ENCODE measurements at places on chromosomes 1 and 21.

GRCh38 chr1:117599286-117600221 is 6.3 kb upstream of the TENT5C start:
- no peak for DNase-seq

DNA sequence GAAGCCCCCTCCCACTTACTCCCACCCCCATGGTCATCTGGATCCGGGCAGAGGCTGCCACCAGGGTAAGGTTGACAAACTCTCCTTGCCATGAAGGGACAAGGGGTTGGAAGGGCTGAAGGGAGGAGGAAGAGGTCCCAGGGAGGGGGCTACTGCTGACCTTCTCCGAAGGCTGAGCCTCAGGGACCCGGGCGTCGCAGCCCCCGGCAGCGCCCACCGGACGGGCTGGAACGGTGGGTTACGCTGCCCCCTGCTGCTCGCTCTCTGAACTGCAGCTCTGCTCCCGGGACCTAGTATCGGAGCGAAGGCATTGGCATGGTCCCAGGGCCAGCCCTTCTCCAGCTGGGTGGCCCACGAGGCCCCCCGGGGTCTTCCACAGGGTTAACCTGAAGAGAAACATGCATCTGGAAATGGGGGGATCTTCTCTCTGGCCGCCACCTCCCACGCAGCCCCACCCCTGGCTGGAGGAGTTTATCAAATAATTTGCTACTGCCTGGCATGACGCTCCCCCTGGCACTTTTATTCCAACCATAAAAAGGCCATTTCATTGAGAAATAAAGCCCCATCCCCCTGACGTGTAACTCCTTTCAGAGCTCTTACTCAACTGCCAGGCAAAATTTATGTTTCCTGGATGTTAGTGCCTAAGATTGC is 70.4 kb upstream of the TARDBP start:
- DNase-seq, result peak; percentile 60

DNA sequence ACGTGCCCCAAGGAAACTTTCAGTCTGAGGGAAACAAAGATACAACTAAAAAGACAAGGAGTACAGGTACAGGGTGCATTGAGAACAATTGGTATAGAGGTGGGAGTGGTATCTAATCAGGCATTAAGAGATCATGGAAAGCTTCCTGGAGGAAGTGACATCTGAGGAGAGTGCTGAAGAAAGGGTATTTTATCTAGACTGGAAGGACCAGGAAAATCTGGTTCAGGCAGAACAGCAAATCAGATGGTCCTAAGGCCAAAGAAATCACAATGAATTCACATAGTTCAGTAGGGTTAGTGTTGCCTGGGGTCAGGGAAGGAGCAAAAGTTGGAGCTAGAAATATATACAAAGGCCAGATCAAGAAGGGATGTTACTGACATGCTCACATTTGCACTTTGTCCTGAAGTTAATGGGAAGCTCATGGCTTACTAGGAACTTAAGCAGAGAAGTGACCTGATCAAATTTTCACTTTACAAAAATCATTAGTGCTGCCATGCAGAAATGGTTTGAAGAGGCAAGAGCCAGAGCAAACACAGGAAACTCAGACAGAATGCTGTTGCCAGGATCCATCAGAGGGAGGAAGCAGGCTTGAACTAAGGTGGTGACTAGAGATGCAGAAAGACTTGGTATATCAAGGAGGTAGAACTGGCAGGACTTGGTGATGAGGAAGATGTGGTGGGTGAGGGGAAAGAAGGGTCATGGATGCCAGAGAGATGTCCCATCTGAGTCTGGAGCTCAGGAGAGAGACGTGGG is 14.5 kb upstream of the CTTNBP2NL start:
- DNase-seq, result no peak

- peak; percentile 77 for DNase-seq
Measured at GRCh38 chr1:43529206-43529731, 1.4 kb upstream of the PTPRF start.

GRCh38 chr1:6347641-6348487 is 45.7 kb downstream of the ACOT7 start:
- no peak for DNase-seq

- DNase-seq, result no peak
Measured at GRCh38 chr1:119956306-119956705, 60.0 kb upstream of the ADAM30 start.

- no peak for DNase-seq
Measured at GRCh38 chr1:170461762-170462384, 70.1 kb upstream of the GORAB start.

GRCh38 chr1:240646571-240647240 is 34.8 kb upstream of the GREM2 start:
- DNase-seq, result no peak

- no peak for DNase-seq
Measured at GRCh38 chr1:206578068-206578977, 33.9 kb downstream of the EIF2D start.

DNA sequence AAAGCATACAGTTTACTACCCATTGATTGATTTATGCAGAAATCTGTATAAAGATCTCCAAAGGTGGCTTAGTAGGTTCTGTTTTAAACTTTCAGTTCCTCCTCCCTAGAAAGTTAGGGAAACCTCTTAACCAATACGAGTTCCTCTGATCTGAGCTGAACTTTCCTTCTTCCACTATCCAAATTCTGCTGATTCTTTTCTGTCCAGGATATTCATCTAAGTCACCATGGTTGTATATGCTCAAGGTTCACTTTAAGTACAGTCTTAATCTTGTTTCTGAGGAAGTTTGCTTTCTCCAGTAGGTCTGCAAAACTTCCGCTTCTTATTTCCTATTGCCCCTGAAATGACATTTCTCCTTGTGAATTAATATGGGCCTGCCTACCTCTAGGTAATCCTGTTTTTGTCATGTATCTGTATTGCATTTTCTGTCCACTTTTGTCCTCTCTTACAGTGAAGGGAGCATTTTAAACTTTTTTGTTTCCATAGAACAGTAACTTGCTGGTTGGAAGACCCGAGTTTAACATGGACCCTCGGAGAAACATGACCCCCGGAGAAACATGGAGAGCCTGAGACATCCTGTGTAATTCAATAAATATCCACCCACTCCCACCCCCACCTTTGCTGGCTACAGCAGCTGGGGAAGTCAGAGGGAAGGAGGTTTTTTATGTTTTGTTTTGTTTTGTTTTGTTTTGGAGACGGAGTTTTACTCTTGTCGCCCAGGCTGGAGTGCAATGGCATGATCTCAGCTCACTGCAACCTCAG is 16.7 kb upstream of the TUT4 start:
- DNase-seq, result no peak

- no peak for DNase-seq
Measured at GRCh38 chr1:68485431-68486022, 11.4 kb downstream of the DEPDC1 start.
